Peyer's patch (tissue), 4 donors: ENCODE measurements at places on chromosomes 7 and 10. TPM values are rescaled to one million over a fixed set of nuclear protein-coding genes. Genes with fewer than 3 reads are reported as not detected.

DNA sequence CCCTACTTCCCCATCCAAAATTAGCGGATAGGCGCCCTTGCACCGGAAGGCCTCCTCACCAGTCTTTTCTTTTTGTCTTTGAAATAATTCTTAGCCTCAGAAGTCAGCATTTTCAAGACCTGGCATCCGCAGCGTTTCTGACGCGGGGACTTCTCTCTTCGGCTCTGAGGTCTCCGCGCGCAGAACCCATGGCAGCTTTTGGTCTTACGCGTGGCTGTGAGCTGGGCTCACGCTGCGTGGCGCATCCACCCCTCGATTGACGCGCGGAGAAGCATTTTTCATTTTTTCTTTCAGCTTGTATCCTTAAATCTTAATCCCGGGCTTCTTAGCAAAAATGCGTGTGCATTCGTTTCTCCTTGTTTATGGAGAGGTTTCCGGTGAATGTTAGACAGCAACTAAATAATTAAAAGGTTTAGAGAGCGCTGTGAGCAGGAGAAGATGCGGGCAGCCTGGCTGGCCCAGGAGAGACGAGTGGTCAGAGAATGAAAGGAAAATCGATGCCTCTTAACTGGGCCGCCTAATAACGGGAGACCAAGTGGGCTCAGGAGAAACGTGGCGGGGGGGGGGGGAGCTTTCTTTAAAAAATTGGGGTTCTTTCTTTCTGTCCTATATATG, 2.0 kb upstream of the GATA3 start:
- DNase-seq, result no peak

DNA sequence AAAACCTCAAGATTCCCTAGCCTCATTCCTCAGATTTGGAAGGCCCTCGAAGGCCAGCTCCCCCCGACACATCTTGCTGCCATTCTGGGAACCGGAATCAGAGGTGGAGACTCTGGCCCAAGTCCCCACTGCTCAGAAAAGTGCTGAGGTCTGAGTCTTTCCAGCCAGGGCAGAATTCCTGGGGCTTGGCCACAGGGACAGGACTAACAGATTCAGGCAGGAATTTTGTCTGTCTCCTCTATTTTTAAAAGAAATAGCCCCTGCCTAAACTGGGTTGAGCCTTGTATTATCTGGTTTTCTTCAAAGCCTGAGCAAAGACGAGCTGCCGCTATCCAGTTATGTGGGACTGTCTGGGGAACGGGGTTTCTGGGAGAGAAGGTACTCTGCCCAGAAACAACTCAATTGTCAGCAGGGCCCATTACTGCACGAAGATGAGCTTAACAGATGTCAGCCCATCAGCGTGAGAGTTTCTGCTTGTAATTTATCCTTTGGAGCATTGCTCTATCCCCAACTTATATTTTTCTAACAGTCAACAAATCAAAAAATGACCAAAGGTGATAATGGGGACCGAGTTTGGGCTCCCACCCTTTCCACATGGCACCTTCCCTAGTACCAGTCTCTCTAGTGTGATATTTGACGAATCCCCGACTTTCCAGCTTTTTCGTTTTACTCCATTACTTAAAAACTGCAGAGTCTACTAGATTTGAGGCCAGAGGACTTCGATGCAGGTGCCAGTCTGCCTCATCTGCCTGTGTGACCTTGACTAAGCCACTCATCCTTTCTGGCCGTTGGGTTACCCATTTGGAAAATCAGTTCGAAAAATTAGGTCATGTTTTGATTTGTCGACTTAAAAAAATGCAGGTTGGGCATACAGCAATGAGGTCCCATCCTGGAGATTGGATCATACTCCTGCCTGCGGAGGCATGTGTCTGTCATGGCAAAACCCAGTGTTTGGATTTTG, 110.9 kb downstream of the WDR11 start:
- DNase-seq, result no peak

GRCh38 chr10:85967594-85967993, 399.0 kb downstream of the GRID1 start:
- DNase-seq, result no peak

DNA sequence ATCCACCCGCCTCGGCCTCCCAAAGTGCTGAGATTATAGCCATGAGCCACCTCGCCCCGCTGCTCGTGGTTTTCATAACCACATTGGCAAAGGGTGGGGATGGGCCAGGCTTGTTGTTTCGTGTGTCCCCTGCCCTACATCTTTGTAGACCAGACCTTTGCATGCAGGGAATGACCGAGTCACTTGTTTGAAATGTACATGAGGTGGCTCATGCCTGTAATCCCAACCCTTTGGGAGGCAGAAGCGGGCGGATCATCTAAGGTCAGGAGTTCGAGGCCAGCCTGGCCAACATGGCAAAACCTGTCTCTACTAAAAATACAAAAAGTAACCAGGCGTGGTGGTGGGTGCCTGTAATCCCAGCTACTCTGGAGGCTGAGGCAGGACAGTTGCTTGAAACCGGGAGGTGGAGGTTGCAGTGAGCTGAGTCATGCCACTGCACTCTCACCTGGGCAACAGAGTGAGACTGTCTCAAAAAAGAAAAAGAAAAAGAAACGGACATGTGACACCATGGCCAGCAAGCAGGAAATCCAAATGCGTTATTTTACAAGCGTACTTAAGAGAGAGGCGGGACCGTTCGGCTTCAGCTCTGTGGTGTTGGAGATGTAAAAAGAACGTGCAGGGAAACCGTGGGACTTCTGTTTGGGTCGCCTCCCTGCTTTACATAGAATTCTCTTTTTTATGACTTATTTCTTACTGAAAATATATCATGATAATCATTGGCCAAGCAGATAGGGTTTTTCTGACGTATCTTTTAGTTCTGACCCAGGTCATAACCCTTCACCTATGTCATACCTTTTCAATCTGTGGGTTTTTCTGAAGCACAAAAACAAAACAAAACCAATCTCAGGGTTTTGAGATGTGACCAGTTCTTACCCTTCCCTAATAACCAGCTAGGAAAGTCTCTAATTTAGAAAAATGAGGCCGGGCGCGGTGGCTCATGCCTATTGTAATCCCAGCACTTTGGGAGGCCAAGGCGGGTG, 45.1 kb downstream of the WIPI2 start:
- DNase-seq, result no peak

GRCh38 chr7:12768948-12769347, 81.5 kb downstream of the ARL4A start:
- DNase-seq, result no peak

DNA sequence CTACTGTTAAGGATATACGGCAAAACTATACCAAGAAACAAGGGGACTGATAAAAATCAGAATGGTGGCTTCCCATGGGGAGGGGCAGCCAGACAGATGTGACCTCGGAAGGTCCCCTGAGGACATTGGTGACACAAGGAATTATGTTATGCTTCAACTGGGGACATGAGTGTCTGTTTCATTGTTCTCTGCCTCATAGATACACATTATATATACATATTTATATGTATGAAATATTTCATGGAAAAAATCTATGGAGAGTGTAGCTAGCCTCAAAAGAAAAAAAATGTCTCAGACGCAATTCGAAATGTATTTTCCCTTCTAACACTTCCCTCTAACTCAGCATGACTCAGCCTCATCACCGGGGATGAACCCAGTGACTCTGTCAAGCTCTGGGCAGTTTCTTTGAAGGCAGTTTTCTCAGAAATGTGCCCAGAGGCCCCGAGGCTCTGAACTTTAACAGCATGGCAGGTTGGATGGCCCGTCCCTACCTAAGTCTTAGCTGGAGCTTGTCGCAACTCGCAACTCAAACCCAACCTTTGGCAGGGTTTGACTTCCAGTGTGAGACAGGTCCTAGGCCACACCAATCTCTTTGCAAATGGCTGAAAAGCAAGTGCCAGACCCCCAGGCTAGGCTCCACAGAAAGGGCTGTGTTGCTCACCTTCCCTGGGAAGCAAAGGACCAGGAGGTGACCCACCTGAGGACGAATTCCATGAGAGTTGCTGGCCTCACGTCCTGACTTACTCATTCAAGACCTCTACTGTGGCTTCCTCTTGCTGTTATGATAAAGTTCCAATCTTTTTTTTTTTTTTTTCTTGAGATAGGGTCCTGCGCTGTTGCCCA, 86.9 kb downstream of the CARD11 start:
- DNase-seq, result peak; percentile 11

- no peak for DNase-seq
Measured at GRCh38 chr10:51487576-51487975, 211.8 kb downstream of the CSTF2T start.

GRCh38 chr10:78549140-78549935, 515.7 kb downstream of the RPS24 start:
- no peak for DNase-seq

GRCh38 chr10:124299696-124300095, 119.0 kb downstream of the OAT start:
- peak; percentile 5 for DNase-seq

- peak; percentile 50 for DNase-seq
Measured at GRCh38 chr10:72292223-72292691, 18.5 kb downstream of the DDIT4 start.

DNA sequence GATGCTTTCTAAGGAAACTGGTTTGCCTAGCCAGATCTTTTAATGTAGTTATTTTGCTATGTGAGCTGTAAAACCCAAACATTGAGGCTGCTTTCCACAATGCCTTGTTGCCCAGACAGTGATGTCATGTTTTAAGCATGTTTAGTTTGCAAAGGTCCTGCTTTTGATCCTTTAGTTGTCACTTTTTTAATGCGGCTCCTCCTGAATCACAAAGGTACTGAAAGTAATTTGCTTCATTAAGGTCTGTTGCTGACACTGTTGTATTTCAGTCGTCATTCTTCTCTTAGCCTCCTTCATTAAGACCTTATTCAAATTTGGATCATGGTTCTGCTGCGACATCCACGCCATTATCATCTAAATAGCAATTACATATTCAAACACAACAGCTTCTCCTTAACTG, 10.6 kb downstream of the RPA3 start:
- no peak for DNase-seq

DNA sequence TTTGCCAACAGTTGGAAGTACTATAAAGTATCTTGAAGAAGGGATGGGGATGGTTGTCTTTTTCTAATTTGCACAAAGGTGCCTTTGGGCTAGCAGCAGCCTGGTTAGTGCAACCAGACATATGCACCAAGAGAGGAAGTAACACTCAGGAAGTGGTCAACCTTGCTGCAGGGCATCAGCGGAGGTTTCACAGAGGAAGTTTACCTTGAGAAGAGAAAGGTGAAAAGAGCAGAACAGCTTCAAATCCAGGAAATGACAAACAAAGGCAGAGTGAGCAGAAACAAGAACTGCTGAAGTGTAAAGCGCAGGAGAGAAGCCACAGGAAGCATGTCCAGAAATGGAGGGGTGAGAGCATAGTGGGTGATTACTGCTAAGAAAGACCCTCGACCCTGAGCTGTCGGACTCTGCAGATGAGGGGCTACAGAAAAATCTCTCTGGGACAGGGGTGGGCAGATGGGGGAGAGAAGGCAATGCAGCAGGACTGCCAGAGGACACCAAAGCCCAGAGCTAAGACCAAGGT, 66.9 kb downstream of the STK17A start:
- peak; percentile 92 for DNase-seq

DNA sequence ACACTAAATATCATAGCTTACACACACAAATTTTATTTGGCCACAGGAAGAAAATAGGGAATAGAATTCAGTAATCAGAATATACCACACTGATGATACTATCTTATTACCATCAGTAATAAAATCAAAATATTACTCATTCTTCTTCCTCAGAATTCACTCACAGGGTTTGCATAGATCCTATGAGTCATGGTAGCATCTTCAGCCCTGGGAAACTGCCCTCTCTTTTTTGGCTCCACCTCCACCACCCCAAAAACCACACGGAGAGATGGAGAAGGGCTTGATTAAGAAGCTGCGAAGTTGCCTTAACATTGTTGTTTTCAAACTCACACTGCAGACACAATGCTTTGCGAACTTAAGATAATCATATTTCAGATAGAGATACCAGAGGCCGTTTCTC, 154.1 kb upstream of the AHR start:
- DNase-seq, result no peak

DNA sequence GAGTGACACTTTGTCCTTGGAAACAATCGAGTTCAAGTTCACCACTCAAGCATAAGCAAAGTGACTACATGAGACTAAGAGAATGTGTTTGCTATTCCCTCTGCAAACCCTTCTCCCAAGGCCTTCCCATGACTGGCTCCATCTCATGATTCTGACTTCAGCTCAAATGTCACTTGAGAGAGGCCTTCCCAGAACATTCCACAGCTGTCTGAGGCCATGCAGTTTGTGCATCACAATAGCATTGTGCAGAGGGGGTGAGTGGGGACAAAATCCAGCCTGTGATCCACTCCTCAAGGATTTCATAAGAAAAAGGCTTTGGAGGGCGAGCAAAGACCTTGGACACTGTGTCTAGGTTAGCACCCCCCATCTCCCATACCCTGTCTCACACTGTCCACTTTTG, 6.9 kb upstream of the LRMDA start:
- DNase-seq, result no peak

DNA sequence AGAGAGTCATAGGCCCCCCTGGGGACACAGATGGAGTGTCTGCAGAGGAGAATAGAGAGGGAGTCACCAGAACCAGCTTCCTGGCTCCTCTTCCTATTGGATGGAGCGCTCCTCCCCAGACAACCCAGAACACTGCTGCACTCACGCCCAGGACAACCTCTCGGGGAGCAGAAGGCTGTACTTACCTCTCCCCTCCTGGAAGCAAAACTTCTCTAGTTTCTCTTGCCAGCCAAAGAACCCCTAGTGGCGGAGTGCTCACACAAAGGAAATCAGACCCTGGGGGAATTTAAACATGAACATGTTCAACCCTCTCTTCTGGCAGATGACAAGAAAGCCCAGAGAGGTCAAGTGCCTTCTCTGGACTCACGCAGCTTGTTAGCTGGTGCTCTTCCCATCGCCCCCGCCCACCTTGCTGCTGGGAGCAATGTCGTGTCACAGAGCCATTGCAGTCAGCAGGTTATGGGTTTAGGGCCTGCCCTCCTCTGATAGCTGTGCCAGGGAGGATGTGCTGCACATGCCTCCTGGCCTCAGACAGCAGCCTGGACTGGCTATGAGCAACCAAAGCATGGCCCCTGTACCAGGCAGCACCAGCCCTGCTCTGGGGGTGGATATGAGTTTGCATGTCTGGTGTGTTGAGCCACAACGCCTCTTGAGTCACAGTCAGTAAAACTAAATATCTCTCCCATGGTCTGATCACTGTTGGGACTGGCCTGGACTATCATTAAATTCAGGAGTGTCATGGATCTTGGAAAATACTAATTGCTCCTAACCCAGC, 84.4 kb downstream of the SLIT1 start:
- DNase-seq, result no peak

DNA sequence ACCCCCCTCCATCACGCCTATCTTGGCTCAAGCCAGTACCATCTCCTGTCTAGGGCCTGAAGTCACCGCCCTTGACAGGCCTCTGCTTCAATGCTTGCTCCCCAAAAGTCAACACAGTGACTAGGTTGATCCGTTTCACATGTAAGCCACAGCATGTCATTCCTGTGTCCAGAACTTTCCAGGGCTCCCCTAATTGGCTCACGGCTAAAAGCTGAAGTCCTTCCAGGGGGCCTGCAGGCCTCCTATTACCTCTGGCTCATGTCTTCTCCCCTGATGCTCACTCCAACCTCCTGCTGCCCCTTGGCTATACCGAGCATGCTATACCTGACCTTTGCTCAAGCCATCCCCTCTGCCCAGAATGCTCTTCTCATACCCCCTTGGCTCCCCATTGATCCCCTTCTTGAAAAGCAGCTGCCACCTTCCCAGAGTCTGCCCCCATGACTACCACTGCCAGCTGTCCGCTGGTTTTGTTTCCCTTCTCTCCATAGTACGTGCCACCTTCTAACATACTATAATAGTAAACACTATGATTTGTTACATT, 39.1 kb downstream of the CPXM2 start:
- no peak for DNase-seq

Gene PKD2L1
- not detected for total RNA-seq

Gene IRF5
- 16.9 TPM for total RNA-seq

Gene NUTM2A
- total RNA-seq, result 1.8 TPM

Gene LRMDA
- total RNA-seq, result 23.1 TPM

Gene CFAP46
- total RNA-seq, result not detected

Gene MYO1G
- 4.0 TPM for total RNA-seq

Gene GNGT1
- total RNA-seq, result not detected

Gene MACC1
- 25.6 TPM for total RNA-seq
